ENCODE measurements at places on chromosomes 11 and 22.

- DNase-seq, result peak; percentile 88
Measured at GRCh38 chr11:70471254-70471653, 72.9 kb downstream of the CTTN start.

DNA sequence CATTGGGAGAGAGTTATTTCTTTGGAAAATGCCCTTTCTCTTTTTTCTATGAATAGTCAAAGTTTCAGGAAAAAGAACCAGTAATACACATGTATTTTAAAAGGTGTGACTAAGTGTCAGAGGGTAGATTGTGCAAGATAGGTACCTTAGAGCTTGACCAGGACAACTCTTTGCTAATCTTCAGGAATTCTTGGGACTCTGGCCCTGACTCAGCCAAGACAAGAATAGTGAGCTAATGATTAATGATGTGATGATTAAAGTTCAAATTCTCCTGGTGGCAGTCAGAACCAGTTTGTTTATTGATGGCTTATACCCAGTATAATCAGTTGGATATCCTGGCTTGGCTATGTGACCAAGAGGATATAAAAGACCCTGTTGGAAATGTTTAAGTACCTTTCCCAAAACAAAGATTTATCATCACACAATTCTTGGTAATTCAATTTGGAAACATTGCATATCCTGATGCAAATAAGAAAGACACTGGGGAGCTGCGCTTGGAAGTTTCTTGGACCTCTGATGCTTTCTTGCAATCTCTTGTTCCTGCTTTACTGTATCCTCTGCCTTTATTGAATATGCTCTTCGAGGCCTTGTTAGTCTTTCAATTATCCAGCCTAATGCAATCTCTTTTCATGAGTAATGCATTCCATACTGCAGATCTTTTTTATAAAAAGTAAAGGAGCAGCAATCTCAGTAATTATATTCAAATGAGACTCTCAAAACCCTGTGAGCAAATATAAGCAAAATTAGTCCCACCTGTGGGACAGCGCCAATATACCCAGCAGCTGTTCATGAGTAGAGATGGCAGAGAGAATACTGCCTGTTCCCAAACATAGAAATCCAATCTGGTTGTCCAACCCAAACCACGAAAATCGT, 48.0 kb upstream of the CEP126 start:
- DNase-seq, result no peak

DNA sequence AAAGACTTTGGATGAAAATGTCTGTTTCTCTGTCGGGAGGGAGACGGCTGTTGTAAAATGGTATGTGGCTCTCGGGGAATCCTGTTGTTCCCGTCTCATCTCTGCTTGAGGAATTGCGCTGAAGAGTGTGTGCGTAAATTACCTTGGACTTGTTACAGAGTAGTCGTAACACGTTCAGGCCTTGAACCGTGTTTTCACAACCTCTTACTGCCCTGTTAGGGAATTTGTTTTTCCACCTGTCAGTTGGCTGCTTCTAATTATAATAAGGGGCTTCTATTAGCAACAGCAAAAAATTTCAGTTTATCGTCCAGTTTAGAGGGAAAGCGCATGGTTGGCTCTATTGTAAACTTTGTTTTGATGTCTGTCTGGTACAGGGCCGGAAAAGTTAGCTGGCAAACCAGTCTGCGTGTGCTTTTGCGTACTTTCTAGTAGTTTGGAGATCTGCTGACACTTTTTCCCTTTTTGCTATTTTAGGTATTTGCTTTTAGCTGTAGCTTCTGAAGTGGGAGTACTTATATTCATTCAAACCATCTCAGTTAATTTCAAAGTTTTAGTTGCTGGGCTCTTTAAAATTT, 1.5 kb downstream of the HIPK3 start:
- DNase-seq, result peak; percentile 64

DNA sequence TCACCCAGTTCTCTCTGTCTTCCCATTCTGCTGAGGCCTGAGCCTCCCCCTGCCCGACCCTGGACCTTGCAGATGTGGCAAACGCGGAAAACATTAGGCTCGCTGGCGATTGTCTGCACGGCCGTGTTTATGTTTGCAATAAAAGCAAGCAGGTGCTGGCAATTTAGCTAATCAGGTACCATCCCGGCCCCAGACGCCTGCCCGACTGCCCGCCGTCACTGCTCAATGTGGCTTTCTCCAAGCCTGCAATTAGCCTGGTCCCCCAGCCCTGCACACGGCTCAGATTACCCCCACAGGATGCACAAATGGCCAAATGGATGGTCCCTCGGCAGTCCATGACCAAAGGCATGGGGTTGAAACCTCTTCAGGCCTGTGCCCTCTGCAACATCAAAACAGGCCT, 259.7 kb downstream of the MN1 start:
- no peak for DNase-seq

DNA sequence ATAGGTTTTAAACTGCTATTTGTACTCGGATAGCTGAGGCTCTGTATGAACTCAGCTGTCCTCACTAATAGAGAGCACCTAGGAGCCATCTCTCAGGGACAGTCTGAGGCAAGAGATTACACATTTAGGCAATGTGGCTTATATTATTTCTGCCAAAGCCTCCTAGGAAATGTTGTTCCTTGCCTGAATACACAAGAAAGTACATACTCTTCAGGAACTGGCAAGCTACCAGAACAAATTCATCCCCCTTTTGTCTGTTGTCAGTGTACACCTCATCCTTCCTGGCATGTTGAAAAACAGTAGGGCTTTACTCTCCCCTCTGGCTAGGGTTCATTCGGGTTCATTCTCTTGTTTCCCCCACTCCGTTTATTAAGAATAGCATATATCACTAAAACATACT, 615.9 kb upstream of the FAT3 start:
- DNase-seq, result no peak

GRCh38 chr11:30465623-30466022, 120.5 kb downstream of the MPPED2 start:
- DNase-seq, result no peak

GRCh38 chr11:61273178-61274078, 21.7 kb downstream of the VWCE start:
- DNase-seq, result peak; percentile 5

DNA sequence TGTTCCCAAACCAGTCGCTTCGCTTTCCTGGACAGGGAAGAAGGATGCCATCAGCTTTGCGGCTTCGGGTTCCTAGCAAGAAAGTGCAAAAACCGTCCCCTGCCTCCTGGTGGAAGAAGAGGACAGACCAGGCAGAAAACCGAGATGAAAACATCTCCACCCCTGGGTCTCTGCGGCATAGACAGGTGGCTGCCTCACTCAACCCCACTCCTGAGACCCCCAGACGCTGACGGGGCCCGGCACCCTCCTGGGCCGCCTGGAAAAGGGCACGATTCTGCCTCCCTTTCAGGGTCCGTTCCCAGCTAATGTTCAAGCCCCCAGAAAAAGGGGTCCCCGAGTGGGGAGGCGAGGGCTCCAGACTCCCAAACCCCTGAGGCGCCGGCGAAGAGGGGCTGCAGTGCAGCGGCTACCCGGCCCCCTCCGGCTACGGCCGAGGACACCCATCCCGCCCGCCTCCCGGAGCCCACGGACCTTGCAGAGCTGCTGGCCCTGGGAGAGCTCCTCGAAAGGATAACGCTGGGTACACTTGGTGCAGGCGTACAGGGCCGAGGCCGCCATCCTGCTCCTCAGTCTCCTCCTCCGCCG, 569 bp downstream of the FAM76B start:
- DNase-seq, result peak; percentile 68

All from hematopoietic multipotent progenitor cell treated with erythropoietin and hydrocortisone succinate and interleukin-3 and kit ligand, for 6 days (in vitro differentiated cells).